ENCODE measurements at places on chromosomes 4 and X.

DNA sequence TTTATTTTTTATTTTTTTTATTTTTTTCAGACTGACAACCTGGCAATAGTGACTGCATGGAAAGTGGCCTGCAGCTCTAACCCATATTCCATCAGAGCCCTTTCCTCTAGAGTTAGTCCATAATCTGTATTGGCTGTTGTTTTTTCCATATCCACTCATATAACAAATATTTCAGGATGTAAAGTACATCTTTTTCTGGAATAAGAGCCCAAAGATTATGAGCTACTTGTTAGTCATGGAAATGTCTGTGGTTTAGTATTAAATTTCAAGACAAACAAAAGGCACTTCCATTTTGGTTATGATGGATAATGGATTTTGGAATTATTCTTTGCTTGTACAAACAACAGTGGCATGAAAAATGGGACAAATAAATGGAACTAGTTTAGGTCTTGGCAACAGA lies 296.0 kb upstream of the HS3ST1 start:
- H3K4me1 ChIP-seq: no peaks in the 10 kb centered on the region
- H3K27ac ChIP-seq: no peak overlapping the region
- H3K27me3 ChIP-seq: no peaks in the 10 kb centered on the region
- no peak overlapping the region for H3K4me3 ChIP-seq
- H3K36me3 ChIP-seq: no peaks in the 10 kb centered on the region
- DNase-seq: no peak

- DNase-seq: peak; percentile 60
- no peaks in the 10 kb centered on the region for H3K36me3 ChIP-seq
- H3K27ac ChIP-seq: no peak overlapping the region
- H3K4me3 ChIP-seq: no peak overlapping the region
- H3K27me3 ChIP-seq: peaks cover 43% of the 10 kb centered on the region
These were observed 749.5 kb upstream of the PCDH7 start for GRCh38 chr4:29970626-29971025.

DNA sequence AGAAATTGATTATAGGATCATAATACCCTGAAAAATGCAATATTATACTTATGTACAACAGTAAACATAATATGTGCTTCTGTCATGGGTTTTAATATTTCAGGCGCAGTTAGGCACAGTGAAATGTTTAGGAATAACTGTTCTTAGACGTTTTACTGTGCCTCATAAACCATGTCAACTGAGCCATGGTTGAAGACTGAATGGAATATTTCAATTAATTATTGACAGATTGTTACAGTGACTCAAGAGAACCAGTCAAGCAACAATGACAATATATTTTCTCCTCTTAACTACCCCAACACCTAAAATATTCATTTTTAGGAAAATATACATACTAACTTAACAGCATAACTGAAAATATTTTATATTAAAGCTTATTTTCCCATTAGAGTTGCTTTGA lies 852.7 kb upstream of the FRG1 start:
- no peaks in the 10 kb centered on the region for H3K27me3 ChIP-seq
- no peak overlapping the region for H3K4me3 ChIP-seq
- DNase-seq: no peak
- H3K4me1 ChIP-seq: no peaks in the 10 kb centered on the region
- no peaks in the 10 kb centered on the region for H3K36me3 ChIP-seq

DNA sequence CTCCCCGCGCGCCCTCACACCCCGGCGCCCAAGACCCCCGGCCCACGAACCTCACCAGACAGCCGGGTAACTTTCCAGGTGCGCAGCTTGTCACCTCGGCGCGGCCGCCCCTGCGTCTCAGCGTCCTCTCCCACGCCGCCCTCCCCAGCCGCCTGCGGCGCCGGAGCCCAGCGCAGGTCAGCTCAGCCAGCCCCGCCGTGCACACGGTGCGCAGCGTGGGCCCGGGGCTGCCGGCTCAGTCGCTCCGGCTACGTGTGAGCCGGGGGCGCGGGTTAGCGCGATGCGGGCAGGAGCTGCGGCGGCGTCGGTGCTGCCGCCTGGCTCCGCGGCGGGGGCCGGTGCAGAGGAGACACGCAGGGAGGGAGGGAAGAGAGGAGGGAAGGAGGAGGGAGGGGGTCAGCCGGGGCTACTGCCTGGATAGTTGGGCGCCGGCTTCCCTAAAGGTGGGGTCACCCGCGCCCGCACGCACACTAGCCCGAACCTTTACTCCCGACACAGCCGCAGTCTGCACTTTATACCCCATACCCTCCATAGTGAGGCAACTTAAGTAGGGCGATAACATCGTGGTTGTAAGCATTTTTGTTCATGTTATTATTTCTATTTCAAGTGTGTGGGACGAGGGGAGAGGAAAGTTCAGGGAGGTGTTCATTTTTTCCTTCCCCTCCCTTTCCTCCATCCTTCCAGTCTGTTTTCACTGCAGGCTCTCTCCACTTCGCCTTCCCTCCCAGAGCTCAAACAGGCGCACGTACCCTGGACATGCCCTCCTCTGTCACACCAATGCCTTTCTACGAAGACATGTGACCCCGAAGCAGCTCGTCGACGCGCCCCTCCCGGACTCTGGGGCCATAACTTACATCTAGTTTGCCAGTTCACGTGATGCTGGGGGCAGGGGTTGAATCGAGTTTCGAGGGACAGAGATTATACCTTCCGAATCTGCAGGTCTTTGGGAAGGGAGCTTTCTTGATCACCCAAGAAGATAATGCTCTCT lies at the start of gene PRKG2:
Gene PRKG2, minus strand, starts transcription at position 342 of the 988 bp plus-strand sequence. CDS start 10,175 bp downstream, outside the sequence.
- no peaks in the 10 kb centered on the region for H3K36me3 ChIP-seq
- no peak within 1 kb of the TSS for H3K27ac ChIP-seq
- DNase-seq: peak; percentile 73
- peak within 1 kb of the TSS; percentile 76 for H3K4me3 ChIP-seq
- H3K4me1 ChIP-seq: no peaks in the 10 kb centered on the region

DNA sequence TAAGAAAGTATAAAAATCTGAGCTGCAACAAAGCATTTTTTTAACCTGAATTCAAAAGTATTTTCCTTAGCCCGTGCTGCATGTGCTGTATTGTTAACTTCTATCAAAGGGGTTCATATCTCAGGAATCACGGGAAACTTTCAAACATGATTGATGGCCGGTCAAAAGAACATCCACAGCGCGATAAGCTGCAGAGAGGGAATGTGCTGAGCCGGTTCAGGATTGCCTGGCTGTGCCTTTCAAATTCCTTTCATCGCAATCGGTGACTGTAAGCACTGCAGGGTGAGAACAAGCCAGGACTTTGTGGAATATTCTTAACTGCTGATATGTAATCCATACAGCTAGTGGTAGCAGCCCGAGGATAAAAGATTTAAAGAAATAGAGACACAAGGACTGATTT lies 210.9 kb upstream of the NOCT start:
- H3K36me3 ChIP-seq: no peaks in the 10 kb centered on the region
- H3K27me3 ChIP-seq: no peaks in the 10 kb centered on the region
- DNase-seq: no peak
- H3K4me3 ChIP-seq: no peak overlapping the region

DNA sequence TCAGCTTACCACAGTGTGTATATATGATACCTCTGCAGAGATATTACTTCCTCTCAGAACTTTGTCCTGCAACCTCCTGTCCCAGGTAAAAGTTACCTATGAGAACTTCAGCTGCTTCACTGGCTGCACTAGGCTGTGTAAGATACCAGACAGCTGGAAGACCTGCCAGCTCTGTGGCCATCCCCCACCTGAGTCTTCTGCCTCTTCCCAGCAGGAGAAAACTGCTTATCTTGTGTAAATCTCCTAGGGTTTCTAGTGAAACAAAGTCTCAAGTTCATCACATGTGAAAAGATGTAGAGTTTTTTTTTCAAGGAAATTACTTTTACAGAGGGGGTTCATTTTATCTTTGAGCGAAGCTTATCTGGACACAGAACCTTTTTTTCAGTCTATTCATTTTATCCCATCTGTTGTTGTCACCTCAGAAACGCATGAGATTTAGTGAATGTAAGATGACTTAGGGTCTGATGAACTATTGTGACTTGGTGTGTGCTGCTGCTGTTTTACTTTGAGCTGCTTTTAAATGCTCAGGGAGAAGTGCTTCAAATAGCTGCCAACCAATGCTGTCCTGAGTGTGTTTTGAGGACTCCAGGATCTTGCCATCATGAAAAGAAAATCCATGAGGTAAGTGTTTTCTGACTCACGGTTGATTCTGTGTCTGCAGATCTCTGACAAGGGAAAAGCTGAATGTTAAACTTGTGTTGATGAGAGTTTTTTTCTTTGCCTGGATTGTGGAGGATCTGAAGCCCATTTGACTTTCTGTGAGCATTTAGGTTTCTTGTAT lies 187.8 kb downstream of the FRAS1 start:
- no peaks in the 10 kb centered on the region for H3K27me3 ChIP-seq
- no peaks in the 10 kb centered on the region for H3K36me3 ChIP-seq
- peak overlapping the region; percentile 62 for H3K4me3 ChIP-seq
- H3K4me1 ChIP-seq: peaks cover 20% of the 10 kb centered on the region
- H3K27ac ChIP-seq: no peak overlapping the region
- DNase-seq: peak; percentile 62

Measured in endodermal cell (in vitro differentiated cells).